Coronary artery (tissue), 2 donors: ENCODE measurements at places on chromosomes 16 and 17.

DNA sequence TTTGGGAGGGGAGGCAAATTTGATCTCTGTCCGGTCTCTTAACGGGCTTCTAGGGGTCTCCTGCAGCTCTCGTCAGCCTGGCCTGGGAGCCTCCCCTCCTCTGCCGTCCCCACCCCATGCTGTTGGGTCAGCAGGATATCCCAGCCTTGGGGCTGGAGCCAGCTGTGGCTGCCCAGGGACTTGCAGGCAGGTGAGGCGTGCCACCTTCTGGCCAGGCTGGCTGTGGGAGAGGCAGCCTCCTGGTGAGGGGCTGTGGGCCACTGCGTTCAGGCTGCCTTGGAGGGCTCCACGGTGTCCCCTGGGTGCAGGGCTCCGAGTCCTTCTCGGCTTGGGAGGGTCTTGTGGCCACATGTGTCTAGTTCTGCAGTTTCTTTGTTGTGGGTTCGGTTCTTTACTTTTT, 34.6 kb downstream of the TBCD start:
- DNase-seq, result no peak

GRCh38 chr16:78570399-78571141, 471.1 kb downstream of the WWOX start:
- DNase-seq, result no peak

- DNase-seq, result no peak
Observed at GRCh38 chr17:70375406-70375805, 206.1 kb downstream of the KCNJ2 start.

- DNase-seq, result no peak
Observed at GRCh38 chr16:65480281-65481091, 358.6 kb upstream of the CDH11 start.

DNA sequence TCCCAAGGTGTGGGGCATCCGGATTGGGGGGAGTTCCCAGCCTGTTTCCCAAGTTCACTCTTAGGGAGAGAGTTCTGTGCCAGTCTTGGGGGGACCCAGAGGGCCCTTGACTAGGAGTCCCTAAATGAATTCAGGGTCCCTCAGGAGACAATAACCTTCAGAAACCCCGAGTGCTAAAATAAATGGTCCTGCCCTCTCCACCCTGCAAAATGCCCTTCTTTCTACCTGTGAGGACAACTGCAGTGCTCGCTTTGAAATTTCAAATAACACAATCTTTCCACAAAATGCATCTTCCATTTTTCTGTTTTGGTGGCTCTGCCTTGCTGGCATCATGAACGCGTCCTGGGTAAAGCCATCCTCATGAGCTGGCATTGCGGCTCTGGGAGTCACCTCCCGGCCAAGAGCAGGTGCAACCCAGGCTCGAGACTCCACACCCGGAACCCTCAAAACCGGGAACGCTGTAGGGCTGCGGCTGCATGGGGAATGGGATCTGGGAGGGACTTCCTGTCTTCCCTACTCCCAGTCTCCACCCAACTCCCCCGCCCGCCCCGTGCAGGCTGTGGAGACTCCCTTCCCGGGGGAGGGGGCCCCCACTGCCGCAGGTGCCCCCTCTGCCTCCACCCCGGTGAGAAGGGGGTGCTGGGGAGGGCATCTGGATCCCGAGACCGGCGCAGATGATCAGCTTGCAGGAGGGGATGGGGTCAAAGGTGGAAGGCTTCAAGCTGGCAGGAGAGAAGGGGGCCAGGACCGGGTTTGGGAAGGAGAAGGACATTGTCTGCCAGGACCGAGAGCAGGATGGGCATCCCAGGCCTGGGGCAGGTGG, at the start of gene ZNF205:
TSS of gene ZNF205 (plus strand) at position 529 of the 823 bp plus-strand sequence. CDS start 845 bp downstream, outside the sequence.
- no peak for DNase-seq

DNA sequence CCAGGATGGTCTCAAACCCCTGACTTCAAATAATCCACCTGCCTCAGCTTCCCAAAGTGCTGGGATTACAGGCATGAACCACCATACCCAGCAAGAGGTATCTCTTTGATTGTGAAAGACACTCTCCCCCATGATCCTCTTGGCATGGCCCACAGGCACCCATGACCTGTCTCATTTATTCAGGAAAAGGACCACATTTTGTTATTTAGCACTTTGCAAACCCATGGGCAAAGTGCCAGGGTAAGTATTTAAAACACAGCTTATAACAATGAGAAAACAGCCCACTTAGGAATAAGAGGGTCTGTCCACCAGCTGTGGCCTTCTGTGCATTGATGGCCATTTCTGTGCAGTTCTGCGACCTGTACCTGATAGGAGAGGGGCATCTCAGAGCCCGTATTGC, 12.8 kb upstream of the AKTIP start:
- no peak for DNase-seq

GRCh38 chr17:74187761-74188160, 15.7 kb upstream of the RPL38 start:
- no peak for DNase-seq

GRCh38 chr17:27862004-27862403, 31.2 kb downstream of the LYRM9 start:
- DNase-seq, result no peak

DNA sequence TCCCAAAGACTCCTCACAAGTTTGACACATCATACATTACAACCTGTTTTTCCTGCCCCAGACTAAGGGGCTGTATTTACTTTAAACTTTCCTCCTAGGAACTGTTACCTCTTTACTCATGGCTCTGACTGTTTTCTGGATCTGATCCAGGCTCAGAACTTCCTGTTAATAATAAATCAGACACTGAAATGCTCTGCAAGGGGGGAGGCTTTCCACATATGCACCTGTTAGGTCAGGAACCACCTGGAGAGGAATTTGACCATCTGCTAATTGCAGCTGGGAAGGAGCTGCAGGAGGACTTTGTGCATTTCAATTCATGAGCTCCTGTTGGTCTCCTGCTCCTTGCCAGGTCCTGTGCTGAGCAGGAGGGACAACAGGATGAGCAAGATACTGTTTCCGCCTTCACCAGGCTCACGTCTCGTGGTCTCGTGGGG, 476.9 kb upstream of the CDH5 start:
- no peak for DNase-seq

DNA sequence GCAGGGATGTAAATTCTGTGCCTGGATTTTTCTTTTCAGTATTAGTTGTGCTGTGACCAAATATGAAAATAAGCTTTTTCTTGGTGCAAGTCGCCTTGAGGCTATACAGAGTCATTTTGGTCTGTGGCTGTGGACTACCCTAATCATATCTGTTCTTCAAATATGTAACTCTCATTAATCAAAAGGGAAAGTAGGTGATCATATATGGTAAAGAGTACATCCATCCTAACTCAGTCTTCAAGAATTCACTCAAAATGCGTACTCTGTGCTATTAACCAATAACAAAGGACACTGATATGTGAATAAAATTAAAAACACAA, 2.6 kb downstream of the CPD start:
- no peak for DNase-seq
